ENCODE measurements at places on chromosomes 13 and 19.

DNA sequence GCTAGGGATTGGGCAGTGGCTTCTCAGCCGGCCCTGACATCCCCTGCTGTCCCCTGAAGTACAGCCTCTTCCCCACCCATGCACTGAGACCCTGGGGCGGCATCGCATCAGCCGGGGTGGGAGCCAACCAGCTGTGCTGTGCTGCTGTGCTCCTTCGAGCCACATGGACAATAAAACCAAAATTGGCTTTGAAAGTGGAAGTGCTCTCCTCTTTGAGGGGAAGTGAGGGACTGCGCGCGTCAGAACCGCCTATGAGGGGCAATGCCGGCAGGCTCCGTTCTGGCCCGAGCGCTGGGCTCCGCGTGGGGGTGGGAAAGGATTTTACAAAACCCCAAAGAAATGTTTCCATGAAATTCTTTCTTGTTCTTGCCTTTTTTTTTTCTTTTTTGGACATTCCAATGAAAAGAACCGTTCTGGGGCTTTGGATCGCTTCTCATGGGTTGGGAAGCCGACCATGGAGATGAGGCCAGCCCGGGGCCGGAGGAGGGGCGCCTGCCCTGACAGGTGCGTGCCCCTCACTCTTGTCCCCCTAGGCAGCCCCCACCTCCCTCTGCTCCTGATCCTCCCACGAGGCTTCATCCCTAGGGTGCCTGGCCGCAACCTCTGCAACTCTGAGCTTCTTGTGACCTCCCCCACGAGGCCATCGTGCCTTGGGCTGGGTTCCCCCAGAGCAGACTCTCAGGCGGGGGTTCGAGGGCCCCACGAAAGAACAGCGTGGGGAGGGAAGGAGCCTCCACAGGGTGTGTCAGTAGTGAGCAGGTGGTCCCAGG lies 22.6 kb downstream of the KLHL26 start:
- no peak for DNase-seq

- DNase-seq, result no peak
Observed at GRCh38 chr13:52929846-52930245, 81.4 kb upstream of the PCDH8 start.

GRCh38 chr13:111448504-111448903 lies 128.1 kb downstream of the TEX29 start:
- no peak for DNase-seq

DNA sequence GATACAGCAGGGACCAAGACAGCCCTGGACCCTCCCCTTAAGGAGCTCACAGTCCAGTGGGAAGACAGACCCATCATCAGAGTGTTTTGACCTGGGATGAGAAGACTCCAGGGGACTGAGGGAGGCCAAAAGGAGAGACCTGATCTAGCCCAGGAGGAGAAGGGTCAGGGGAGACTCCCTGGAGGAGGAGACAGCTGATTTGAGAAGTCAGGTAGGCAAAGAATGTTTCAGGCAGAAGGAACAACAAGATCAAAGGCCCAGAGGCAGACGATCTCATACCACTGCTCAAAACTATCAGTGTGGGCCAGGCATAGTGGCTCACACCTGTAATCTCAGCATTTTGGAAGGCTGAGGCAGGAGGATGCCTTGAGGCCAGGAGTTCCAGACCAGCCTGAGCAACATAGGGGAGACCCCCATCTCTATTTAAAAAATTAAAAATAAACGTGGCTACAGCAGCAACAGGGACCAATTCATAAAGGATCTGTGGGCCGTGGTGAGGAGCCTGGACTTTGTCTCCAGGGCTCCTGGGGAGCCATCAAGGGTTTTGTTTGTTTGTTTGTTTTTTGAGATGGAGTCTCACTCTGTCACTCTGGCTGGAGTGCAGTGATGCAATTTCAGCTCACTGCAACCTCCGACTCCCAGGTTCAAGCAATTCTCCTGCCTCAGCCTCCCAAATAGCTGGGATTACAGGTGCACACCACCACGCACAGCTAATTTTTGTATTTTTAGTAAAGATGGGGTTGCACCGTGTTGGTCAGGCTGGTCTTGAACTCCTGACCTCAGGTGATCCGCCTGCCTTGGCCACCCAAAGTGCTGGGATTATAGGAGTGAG lies 2.2 kb upstream of the COX6B1 start:
- DNase-seq, result no peak

- no peak for DNase-seq
Observed at GRCh38 chr19:12868540-12869112, 12.6 kb downstream of the DNASE2 start.
